Activated T-cell treated with anti-CD3 and anti-CD28 coated beads for 1 hour (primary cell): ENCODE measurements at places on chromosomes 7 and 10.

DNA sequence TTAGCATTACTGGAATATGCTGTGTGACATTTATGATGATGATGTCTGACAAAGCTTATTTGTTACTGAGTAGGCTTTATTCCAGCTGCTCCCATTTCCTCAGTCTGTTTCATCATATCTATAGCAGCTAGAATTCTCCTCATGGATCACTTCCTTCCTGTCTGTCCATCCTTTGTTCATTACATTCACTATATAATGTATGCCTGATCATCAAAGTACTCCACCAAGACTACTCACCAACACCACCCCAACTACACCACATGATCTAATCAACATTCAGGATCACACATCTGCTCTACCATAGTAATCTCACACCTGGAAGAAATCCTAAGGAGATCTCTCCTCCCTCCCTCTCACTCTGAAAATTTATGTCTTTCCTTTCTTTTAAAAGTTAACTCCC, 61.3 kb downstream of the APBB1IP start:
- DNase-seq, result no peak

- peak; percentile 31 for DNase-seq
Observed at GRCh38 chr7:103065667-103066066, 8.9 kb downstream of the FBXL13 start.

DNA sequence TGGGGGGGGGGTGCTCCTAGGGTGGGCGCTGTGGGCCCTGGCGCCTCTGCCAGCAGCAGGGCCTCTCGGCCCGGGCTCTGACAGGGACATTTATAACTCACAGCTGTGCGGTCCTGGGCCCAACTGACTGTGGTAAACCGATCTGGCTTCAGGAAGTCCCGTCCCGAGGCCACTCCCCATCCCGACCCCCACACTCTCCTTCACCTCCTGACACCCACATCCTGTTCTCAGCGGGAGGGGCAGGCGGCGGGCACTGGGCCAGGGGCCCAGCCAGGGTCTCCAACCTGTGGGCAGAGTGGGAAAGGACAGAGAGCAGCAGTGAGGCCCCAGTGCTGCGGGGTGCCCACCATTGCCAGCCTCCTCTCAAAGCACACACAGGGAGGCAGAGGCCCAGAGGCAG, 69.1 kb downstream of the ZMIZ1 start:
- DNase-seq, result no peak

DNA sequence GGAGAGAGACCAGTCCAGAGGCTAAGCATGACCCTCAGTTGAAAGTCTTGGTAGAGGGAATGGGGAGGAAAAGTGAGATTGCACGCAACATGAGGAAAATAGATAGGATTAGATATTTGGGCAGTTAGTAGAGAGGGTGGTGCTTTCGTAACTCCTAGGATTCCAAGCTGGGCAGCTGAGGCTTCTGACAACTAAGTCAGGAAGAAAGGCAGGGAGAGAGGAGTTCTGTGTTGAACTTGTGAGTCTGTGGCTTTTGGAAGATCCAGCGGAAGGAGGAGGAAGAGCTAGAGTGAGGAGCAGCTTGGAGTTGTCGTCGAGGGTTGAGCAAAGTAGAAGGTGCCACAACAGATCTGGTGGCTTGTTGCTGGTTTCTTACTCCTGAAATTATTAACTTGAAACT, 21.8 kb downstream of the CUL1 start:
- DNase-seq, result no peak

DNA sequence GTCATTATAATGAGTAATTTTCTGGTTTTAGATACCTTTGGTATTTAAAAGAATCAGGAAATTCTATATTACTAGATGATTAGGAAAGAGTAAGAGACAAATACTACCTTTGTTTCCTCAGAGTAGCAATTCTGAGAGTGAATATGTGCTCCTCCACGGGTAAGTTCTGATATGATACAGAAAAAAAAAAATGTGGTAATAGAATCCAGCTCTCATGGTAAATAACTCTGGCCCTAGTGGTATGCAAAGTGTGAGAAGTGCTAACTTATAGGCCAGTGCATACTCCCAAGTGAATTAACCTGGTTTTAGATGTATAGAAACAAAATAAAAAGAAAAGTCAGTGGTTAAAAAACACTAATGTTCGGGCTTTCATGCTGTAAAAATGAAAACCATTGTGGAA, 512.6 kb upstream of the SEMA3D start:
- no peak for DNase-seq

GRCh38 chr7:22625251-22625650, 101.7 kb upstream of the IL6 start:
- no peak for DNase-seq

GRCh38 chr7:37448011-37448635, 541 bp downstream of the ELMO1 start:
- no peak for DNase-seq

DNA sequence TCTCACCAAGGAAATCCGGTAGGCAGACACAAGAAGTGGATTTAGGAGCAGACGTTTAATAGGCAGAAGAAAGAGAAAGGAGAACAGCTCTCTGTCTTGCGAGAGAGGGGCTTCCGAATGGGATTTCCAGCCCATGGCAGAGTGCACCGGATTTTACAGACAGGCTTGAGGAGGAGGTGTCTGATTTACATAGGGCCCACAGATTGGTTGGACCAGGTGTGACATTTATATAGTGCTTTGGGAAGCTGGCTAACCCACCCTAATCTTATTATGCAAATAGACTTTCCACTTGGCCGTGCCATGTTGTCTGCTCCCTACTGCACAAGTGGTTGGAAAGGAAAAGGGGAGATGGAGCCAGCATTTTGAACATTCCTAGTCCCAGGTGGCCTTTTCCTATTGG, 57.8 kb downstream of the ANKMY2 start:
- no peak for DNase-seq

DNA sequence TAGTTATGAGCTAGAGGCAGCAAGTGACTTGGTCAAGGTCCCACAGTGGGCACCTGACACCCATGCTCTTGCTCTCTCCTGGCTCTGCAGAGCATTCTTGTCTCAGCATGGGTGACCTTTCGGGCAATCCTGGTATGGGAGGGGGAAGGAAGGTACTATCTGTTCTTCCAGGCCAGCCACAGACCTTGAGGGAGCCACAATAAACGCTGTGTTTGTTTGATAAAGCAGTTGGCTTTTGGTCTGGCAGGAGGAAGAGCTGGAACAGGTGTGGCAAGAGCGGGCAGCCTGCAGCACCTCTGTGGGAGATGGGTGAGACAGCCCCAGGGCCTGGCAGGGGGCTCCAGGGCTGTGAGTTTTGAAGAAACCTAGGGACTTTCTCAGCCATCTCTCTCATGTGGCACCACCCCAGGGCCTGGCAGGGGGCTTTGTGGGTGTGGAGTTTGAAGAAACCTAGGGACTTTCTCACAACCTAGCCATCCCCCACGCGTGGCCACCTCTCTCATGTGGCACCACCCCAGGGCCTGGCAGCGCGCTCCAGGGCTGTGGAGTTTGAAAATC, 11.4 kb downstream of the CLDN3 start:
- no peak for DNase-seq

GRCh38 chr10:70125918-70126552, 6.6 kb downstream of the AIFM2 start:
- DNase-seq, result no peak
